ENCODE measurements at places on chromosomes 11 and 22. TPM values are rescaled to one million over a fixed set of nuclear protein-coding genes. Genes with fewer than 3 reads are reported as not detected.

DNA sequence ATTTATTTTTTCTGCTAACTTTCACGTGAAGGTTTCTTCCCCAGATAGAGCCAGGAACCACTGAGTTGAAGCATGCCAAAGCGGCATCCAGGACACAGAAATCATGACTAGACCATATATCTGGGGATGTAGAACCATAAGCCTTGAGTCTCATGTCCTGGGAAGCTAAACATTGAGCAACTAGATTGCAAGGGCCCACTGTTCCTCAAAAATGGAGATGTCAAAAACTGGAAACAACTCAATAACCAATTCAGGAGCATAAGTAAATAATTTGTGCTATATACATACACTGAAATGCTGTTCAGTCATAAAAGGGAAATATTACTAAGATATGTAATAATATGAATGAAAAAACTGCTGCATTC, 29.0 kb upstream of the CARD16 start:
- no peak overlapping the region for H3K4me3 ChIP-seq
- H3K36me3 ChIP-seq, result no peaks in the 10 kb centered on the region
- H3K27me3 ChIP-seq, result no peaks in the 10 kb centered on the region
- H3K4me1 ChIP-seq, result no peaks in the 10 kb centered on the region
- DNase-seq, result no peak

GRCh38 chr22:24703101-24703500, 71.4 kb downstream of the PIWIL3 start:
- H3K27ac ChIP-seq, result no peak overlapping the region
- no peak overlapping the region for H3K4me3 ChIP-seq
- DNase-seq, result no peak
- H3K27me3 ChIP-seq, result no peaks in the 10 kb centered on the region

DNA sequence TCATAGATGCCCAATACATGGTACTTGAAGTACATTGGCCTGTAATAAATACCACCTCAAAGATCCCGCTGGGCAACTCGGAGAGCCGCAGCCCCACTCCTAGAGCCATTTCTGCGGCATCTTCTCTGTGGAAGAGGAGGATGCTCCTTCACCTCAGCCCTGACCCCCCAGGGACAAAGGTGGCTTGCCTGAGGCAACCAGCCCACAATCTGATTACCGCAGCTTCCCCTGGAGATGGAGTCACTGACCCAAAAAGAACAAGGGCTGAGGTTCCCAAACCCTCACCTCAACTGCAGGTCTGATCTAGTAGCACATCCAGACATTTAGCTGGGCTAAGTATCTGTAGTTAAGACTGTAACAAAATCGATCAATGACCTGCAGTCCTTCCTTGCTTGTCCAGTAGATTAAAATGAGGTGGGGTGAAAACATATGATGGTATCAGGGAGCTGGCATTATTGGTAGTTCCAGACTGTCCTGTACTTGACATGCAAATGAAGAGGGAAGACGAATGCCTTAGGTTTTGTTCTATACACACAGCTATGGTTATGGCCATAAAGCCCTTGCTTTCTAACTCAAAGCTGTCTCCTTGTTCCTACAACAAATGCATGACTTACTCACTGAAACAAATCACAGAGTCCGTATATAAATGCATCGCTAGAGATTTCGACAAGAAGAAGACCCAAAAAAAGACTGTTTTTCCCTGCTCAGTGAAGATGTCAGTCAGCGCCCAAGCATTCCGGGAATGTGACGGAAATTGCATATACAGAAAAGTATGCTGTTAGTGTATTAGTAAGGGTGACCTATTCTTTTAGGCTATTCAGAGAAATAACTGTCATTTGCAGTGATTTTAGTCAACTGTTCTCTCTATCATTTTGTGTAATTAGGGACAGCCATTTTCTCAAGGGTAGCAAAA, 33.7 kb downstream of the C11orf71 start:
- H3K27me3 ChIP-seq, result no peaks in the 10 kb centered on the region
- H3K4me1 ChIP-seq, result no peaks in the 10 kb centered on the region
- no peak overlapping the region for H3K4me3 ChIP-seq
- no peak overlapping the region for H3K27ac ChIP-seq
- no peak for DNase-seq

DNA sequence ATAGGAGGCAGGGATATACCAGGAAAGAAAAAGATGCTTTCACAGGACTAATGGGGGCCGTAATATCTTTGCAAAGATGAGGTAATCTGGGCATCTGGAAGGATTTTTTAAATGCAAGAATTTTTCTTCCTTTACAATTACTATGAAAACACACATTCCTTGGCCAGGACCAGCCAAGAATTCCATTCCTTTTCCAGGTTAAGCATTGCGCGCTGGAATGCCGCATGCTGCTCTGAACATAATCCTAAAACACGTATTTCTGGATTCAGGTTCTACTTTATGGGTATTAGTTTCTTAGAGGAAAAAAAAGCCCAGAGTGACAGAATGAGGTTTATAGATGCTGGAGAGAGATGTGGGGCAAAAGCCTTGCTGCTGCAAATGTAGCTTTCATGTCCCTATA, 99.4 kb upstream of the SORL1-AS1 start:
- H3K27me3 ChIP-seq, result no peaks in the 10 kb centered on the region
- no peaks in the 10 kb centered on the region for H3K4me1 ChIP-seq
- H3K36me3 ChIP-seq, result no peaks in the 10 kb centered on the region
- H3K4me3 ChIP-seq, result no peak overlapping the region

DNA sequence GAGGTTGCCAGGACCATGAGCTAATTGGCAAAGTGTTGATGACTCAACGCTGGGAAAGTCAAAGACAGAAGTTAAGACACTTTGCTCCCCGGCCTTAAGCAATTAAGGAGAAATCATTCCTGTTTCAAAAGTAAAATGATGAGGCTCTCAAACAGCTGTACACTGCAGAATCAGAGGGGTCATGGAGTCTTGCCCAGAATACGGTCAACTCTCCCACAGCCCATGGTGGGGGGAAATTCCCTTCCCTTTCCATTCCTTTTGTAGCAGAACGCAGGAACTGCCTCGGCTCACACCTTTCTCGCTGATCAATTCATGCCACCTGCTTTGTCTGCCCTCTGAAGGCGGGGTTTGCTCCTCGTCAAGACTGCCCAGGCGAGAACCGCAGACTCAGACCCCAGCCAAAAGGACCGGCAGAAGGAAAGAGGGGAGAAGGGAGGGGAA, 52.8 kb downstream of the MN1 start:
- no peaks in the 10 kb centered on the region for H3K4me1 ChIP-seq
- DNase-seq, result no peak
- H3K4me3 ChIP-seq, result peak overlapping the region; percentile 19
- H3K27ac ChIP-seq, result peak overlapping the region; percentile 71
- no peaks in the 10 kb centered on the region for H3K27me3 ChIP-seq

GRCh38 chr22:46092011-46092410, 58.3 kb upstream of the PPARA start:
- H3K27ac ChIP-seq, result peak overlapping the region; percentile 100
- no peak overlapping the region for H3K4me3 ChIP-seq
- no peaks in the 10 kb centered on the region for H3K36me3 ChIP-seq

- no peaks in the 10 kb centered on the region for H3K27me3 ChIP-seq
- DNase-seq, result no peak
- H3K4me1 ChIP-seq, result no peaks in the 10 kb centered on the region
- H3K27ac ChIP-seq, result no peak overlapping the region
- H3K36me3 ChIP-seq, result no peaks in the 10 kb centered on the region
These were observed 166.1 kb downstream of the C11orf91 start for GRCh38 chr11:33534575-33534974.

GRCh38 chr11:124896821-124897391, 759 bp downstream of the ROBO4 start:
- H3K4me1 ChIP-seq, result no peaks in the 10 kb centered on the region
- no peaks in the 10 kb centered on the region for H3K27me3 ChIP-seq
- peak overlapping the region; percentile 37 for H3K4me3 ChIP-seq

DNA sequence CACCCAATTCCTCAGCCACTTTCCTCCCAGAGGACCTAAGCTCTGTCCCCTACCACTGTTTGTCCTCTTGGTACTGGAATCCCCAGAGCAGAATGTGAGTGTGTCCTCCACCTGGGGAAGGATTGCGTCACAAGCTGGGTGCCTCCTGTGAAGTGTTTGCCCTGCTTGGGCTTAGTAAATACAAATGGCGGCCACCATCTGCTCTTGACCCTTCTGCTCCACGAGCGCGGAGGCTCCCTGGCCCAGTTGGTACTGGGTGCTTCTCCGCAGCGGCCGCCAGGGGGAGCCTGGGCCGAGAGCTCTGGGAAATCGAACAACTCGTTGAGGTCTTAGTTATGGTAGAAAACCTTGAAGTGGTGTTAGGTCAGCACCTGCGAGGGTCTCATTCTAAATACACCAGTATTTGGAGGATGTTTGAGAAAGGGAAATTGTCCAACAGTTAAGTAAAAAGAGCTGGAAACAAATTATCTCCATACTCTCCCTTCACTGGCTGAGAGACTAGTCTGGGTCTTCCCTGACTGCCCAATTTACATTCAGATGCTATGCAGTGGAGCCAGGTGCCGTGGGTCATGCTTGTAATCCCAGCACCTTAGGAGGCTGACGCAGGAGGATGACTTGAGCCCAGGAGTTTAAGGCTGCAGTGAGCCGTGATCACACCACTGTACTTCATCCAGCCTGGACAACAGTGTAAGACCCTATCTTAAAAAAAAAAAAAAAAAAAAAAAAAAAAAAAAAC, 74.6 kb upstream of the TEAD1 start:
- no peaks in the 10 kb centered on the region for H3K4me1 ChIP-seq
- no peaks in the 10 kb centered on the region for H3K27me3 ChIP-seq
- no peak for DNase-seq
- H3K4me3 ChIP-seq, result no peak overlapping the region

DNA sequence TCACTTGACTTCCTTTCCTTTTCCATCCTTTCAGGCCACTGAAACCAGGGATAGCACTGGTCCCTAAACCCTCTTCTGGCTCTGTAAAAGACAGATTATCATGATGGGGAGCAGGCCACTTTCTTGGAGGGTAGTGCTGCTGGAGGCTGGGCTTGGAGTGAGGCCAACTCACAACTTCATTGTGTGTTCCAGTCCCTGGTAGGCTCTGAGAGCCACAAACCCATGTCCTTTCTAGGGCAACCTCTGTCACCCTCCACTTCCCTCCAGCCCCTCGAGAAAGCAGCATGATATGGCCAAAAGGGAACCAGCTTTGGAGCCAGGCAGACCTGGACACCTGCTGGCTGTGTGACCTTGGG, 2.3 kb downstream of the TKFC start:
- H3K27ac ChIP-seq, result peak overlapping the region; percentile 72
- peaks cover 19% of the 10 kb centered on the region for H3K4me1 ChIP-seq
- DNase-seq, result no peak

- peaks cover 3% of the 10 kb centered on the region for H3K4me1 ChIP-seq
- H3K27me3 ChIP-seq, result no peaks in the 10 kb centered on the region
- no peak overlapping the region for H3K27ac ChIP-seq
- DNase-seq, result no peak
These were observed 14.5 kb downstream of the PHF21A start for GRCh38 chr11:46106530-46107407.

DNA sequence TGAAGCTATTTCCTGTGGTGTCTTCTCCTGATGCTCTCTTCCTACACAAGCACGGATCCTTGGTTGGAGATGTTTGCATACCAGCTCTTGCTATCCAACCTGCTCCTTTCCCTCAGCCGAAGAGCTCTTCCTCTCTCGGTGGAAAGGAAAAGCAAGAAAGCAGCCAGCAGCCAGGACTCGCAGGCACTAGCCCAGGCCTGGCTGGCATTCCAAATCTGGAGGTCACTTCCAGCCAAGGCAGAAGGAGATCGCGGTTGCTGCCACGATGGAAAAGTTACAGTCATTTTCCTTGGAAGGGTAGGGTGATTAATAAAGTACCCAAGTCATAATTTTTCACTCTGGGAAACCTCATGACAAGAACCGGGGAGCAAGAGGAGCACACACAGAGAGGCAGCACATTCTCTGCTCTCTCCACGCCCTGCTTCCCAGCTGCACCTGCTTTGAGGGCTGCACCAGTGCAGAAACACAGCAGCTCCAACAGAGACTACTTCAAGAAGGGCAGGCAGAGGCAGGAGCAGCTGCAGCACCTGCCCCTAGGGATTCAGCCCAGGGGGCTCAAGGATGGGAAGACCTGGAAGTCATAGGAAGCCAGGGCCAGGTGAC, 399.3 kb downstream of the CADM1 start:
- H3K27ac ChIP-seq, result no peak overlapping the region
- no peaks in the 10 kb centered on the region for H3K4me1 ChIP-seq
- DNase-seq, result no peak

DNA sequence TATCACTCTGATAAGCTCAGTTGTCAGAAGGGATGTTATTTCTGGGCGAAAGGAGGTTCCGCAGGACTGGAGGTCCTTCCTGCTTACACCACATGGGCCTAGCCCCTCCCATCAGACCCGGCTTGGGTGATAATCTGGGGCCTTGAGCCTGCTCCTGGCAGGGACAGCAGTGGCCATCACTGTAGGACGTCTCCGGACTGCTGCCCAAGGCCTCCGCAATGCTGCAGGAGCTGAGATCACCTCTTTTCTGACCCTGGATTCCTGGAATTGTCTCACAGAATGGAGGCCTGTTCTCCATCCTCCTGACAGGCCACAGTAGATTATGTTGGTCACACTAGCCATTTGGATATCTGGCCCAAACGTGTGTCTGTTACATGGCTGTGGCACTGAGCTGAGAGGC, 9.2 kb upstream of the BIK start:
- no peak for DNase-seq
- H3K27ac ChIP-seq, result no peak overlapping the region
- H3K4me1 ChIP-seq, result no peaks in the 10 kb centered on the region
- H3K27me3 ChIP-seq, result no peaks in the 10 kb centered on the region

DNA sequence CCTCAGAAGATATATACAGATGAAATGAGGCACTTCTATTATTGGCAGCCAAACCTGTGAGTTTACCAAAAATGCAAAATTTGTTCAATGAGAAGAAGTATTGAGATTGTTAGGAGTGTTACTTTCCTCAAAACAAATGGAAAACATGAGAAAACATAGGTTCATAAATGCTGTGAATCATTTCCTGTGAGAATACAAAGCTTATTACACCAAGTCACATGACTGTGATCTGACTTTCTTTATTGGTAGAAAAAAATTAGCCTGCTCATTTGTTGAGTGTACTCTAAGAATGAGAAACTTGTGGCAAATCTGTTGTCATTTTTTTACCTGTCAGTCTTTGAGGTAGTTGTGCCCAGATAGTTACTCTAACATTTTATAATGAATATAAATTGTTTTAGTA, 215.1 kb downstream of the TMEM135 start:
- H3K4me1 ChIP-seq, result no peaks in the 10 kb centered on the region
- H3K27ac ChIP-seq, result no peak overlapping the region
- H3K27me3 ChIP-seq, result no peaks in the 10 kb centered on the region

GRCh38 chr11:69904974-69905535, 85.8 kb upstream of the FGF3 start:
- no peak for DNase-seq
- no peaks in the 10 kb centered on the region for H3K4me1 ChIP-seq
- no peak overlapping the region for H3K4me3 ChIP-seq
- no peak overlapping the region for H3K27ac ChIP-seq
- no peaks in the 10 kb centered on the region for H3K27me3 ChIP-seq

The NCF4 gene
- total RNA-seq, result 14.5 TPM

The MEI1 gene
- 12.1 TPM for total RNA-seq

The GAS2 gene
- 0.96 TPM for total RNA-seq

The LRRC74B gene
- total RNA-seq, result not detected

The ARCN1 gene
- 98.6 TPM for total RNA-seq

The DDX6 gene
- 82.6 TPM for total RNA-seq
